Upper lobe of right lung (tissue), 1 donor: ENCODE measurements at places on chromosomes 1 and 21. TPM values are rescaled to one million over a fixed set of nuclear protein-coding genes. Genes with fewer than 3 reads are reported as not detected.
A peak's percentile ranks its signal among the peaks of the same experiment; 100 is the strongest.

GRCh38 chr1:181091309-181092040 lies 3.0 kb downstream of the IER5 start:
- peaks cover 33% of the 10 kb centered on the region for H3K4me1 ChIP-seq
- H3K36me3 ChIP-seq = peaks cover 11% of the 10 kb centered on the region
- peak overlapping the region; percentile 90 for H3K27ac ChIP-seq

DNA sequence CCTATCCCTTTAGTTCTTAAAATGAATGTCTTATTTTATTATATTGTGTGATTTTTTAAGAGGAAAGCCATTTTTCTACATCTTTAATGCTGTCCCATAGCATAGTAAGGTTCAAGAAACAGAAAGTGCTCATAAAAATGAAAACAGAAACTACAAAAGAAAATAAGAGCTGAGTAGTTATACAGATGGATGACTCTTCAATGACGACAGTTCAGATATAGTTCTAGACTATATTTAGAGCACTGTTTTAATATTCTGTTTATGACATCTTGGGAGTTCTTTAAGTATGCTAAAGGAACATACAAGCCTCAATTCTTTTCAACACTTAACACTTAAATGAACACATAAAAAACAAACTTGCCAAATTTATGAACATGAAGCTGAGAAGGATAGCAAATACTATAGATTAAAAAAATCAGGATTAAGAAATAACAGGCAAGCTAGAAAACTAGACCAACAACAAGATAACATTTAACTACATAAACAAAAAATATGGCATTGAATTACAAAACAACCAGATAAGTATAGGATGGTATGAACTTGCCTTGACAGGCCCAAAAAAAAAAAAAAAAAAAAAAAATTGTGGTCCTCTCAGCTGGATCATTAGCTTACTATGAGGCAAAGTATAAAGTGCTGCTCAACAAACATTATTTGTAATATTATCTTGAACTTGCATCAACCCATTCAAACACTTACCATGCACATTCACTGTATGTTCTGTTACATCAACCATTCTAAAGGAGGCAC lies 87.9 kb downstream of the ZZZ3 start:
- H3K4me3 ChIP-seq = no peak overlapping the region
- H3K4me1 ChIP-seq = no peaks in the 10 kb centered on the region
- no peak for DNase-seq
- no peaks in the 10 kb centered on the region for H3K36me3 ChIP-seq
- H3K27me3 ChIP-seq = no peaks in the 10 kb centered on the region
- no peak overlapping the region for H3K27ac ChIP-seq

DNA sequence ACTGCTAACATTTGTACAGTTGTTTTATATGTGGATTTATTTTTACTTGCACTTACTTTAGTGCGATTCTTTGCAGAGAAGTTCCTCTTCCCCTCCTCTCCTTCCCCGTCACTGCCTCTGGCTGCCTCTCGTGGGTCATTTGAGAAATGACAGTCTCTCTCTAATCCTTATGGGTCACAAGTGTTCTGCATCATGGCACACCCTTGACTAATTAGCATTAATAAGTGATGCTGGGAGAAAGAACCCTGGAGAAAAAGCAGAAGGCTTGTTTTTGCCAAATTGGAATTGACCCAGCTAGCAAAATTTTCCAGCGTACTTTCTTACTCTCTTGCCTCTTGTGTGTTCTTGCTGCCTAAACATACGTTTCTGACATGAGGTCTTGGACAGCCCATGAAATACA lies 301.2 kb downstream of the DUSP10 start:
- H3K27ac ChIP-seq = peak overlapping the region; percentile 48
- DNase-seq = no peak
- H3K4me1 ChIP-seq = peaks cover 16% of the 10 kb centered on the region
- no peaks in the 10 kb centered on the region for H3K27me3 ChIP-seq

DNA sequence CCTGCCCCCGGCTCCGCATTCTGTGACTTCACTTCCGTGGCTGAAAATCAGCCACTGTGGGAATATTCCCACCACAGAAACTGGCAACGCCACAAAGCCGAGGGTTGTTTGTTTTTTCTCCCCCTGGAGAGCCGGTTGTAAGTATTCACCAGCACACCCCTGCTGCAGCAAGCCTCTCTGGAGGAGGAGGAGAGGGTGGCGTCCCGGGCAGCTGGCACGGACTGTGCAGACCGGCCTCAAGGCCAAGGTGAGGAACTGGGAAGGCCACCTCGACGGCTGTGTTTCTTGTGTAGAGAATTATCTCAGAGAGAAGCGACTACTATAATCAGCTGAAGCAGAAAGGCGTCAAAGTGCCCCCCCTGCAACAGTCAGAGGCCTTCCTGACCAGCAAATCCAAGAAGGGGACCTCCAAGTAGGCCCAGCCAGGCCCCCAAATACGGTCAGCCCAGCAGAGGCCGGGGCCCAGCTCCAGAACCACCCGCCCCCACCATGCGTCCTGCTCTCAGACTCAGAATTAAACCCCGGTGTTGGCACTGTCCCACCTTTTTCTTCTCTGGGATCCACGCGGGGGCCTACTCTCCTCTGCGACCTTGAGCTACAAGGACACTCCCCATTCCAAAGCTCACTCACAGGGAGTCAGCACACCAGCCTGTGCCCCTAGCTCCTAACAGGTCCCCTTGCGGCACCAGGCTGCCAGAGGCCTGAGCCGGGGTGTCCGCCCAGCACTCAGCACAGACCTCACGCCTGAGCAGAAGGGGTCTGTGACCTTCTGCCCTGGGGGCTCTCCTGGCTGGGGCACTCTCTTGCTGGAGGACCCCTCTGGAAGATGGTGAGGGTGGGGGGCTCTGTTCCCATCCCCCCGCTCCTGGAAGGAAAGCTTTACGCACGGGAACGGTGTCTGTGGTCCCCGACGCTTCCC lies 1.2 kb upstream of the SMIM1 start:
- H3K4me3 ChIP-seq = peak overlapping the region; percentile 61
- no peak overlapping the region for H3K27ac ChIP-seq
- peaks cover 13% of the 10 kb centered on the region for H3K4me1 ChIP-seq
- no peaks in the 10 kb centered on the region for H3K36me3 ChIP-seq
- no peaks in the 10 kb centered on the region for H3K27me3 ChIP-seq

DNA sequence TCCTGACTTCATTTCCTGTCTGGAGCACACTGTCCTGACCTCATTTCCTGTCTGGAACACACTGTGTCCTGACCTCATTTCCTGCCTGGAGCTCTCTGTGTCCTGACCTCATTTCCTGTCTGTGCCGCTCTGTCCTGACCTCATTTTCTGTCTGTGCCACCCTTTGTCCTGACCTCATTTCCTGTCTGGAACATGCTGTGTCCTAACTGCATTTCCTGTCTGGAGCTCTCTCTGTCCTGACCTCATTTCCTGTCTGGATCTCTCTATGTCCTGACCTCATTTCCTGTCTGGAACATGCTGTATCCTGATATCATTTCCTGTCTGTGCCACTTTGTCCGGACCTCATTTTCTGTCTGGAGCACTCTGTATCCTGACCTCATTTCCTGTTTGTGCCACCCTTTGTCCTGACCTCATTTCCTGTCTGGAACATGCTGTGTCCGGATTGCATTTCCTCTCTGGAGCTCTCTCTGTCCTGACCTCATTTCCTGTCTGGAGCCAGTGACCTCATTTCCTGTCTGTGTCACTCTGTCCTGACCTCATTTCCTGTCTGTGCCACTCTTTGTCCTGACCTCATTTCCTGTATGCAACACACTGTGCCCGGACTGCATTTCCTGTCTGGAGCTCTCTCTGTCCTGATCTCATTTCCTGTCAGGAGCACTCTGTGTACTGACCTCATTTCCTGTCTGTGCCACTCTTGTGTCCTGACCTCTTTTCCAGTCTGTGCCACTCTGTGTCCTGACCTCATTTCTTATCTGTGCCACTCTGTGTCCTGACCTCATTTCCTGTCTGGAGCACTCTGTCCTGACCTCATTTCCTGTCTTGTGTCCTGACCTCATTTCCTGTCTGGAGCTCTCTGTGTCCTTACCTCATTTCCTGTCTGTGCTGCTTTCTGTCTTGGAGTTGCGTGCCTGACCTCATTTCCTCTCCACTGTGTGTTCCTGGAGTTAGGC lies 27.6 kb downstream of the SKI start:
- DNase-seq = no peak
- H3K4me1 ChIP-seq = peaks cover 84% of the 10 kb centered on the region
- no peak overlapping the region for H3K4me3 ChIP-seq
- no peaks in the 10 kb centered on the region for H3K36me3 ChIP-seq
- peak overlapping the region; percentile 82 for H3K27ac ChIP-seq
- H3K27me3 ChIP-seq = no peaks in the 10 kb centered on the region

- H3K4me3 ChIP-seq = no peak overlapping the region
- H3K27ac ChIP-seq = peak overlapping the region; percentile 17
- peaks cover 25% of the 10 kb centered on the region for H3K36me3 ChIP-seq
Measured at GRCh38 chr1:16984717-16985116, 4.3 kb upstream of the MFAP2 start.

Gene OVAAL
- not detected for total RNA-seq

DNA sequence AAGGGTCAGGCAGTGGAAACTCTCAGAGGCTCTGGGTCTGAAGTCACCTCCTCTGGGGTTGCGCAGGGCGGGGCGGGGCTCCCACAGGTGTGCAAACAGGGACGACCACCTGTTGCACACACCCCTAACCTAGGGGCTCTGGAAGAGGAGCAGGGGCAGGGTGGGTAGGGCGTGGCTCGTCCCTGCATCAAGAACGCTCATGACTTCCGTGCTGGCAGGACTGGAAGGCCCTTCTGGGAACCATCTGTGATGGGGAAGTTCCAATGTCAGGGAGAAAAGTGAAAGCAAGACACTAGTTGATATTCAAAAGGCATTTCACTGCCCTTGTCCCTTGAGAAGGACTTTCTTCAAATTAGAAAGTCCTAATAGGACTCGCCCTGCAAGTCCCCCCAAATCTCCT lies 22.1 kb upstream of the CLSTN1 start:
- H3K27me3 ChIP-seq = no peaks in the 10 kb centered on the region
- H3K4me1 ChIP-seq = no peaks in the 10 kb centered on the region
- DNase-seq = no peak
- no peak overlapping the region for H3K27ac ChIP-seq

DNA sequence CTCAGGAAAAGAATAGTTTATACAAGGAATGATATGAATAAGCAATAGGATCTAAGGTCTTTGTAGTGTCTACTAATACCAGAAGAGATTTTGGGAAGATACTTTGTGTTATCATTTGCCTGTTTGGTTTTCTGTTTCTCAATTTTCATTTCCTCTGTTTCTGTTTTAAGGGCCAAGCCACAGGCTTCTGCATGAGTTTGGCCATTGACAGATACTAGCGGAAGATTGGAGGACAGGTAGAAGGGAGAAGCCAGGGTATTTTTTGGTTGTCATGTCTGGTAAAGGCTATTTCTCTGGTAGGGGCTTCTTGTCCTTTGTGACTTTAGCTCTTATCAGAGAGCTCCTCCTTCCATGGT lies 51.4 kb downstream of the HS2ST1 start:
- no peaks in the 10 kb centered on the region for H3K4me1 ChIP-seq
- no peak for DNase-seq
- no peak overlapping the region for H3K27ac ChIP-seq
- H3K27me3 ChIP-seq = no peaks in the 10 kb centered on the region
